ENCODE measurements at places on chromosomes 7 and 10.

GRCh38 chr7:35975851-35976454, 175.1 kb downstream of the SEPTIN7 start:
- no peak for DNase-seq

DNA sequence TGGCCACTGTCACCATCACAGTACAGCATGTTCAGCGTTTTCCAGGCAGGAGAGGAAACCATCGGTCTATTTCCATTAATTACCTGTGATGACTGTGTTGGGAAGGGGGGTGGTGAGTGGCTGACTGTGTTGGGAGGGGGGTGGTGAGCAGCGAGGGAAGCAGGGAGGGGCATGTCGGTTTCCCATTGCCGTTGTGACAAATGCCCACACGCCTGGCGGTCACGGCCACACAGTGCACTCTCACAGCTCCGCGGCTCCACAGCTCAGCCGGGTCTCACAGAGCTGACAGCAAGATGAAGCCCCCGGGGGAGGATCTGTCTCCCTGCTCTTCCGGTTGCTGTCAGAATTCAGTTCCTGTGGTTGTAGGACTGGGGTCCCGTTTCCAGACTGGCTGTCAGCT, 39.0 kb downstream of the AP5Z1 start:
- no peak for DNase-seq

DNA sequence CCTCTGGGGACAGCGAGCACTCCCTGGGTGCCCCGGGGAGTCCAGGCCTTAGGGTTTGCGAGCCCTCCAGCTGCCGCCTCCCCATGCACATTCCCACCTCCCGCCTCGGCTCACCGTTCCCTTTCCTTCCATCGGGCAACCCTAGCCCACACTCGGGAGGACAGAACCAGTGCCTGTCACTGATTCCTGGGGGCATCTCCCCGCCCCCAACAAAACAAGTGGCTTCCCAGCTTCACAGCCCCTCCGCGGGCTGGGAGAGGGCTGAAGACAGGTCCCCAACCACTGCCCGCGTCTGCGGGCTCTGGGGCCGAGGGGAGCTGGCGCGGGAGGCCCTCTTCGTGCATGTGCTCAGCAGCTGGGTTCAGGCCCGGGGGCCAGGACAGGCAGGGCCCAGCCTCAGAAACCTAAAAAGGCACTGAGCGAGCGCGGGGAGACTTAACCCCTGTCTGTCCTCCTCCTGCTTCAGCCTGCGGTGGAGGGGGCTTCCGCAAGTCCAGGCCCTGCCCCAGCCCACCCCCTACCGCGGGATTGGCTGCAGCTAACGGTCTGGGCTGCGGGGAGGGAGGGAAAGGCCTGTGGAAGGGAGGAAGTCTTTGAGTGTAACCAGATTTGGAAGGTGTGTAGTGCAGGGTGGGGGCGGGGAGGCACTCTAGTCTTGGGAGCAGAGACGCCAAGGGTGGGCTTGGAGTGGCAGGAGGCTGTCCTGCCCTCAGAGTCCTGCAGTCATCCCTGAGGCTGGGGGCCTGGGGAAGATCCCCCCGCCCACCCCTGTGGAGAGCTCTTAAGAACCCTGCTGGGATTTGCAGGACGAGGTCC, 1.2 kb downstream of the FLNC start:
- peak; percentile 30 for DNase-seq

GRCh38 chr7:83827036-83827435, 178.1 kb upstream of the SEMA3E start:
- DNase-seq = no peak

DNA sequence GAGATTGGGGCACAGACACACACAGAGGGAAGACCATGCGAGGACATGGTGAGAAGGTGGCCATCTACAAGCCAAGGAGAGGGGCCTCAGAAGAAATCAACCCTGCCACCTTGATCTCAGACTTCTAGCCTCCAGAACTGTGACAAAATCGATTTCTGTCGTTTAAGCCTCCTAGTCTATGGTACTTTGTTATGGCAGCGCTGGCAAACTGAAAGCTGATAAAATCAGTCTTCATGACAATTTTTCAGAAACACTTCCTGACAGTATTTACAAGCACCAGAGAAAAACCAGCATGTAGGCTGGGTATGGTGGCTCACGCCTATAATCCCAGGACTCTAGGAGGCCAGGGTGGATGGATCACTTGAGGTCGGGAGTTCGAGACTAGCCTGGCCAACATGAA, 4.2 kb downstream of the PARP12 start:
- DNase-seq = no peak

- no peak for DNase-seq
Observed at GRCh38 chr10:60384011-60384410, 5.7 kb downstream of the ANK3 start.

DNA sequence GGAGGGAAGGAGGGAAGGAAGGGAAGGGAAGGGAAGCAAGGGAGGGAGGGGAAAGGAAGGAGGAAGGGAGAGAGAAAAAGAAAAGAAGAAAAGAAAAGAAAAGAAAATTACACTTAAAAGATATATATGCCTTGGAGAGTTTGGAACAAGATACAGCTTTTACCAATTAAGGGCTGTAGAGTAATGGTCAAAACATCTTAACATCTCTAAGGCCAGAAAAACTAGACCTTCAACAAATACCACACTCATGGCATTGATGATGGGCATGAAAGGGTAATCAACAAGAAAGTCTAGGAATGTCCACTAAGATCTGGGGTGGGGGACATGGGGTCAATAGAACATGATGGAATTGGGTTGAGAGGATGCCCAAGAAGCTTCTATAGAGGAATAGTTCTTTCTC, 74.5 kb downstream of the CREB3L2 start:
- no peak for DNase-seq

DNA sequence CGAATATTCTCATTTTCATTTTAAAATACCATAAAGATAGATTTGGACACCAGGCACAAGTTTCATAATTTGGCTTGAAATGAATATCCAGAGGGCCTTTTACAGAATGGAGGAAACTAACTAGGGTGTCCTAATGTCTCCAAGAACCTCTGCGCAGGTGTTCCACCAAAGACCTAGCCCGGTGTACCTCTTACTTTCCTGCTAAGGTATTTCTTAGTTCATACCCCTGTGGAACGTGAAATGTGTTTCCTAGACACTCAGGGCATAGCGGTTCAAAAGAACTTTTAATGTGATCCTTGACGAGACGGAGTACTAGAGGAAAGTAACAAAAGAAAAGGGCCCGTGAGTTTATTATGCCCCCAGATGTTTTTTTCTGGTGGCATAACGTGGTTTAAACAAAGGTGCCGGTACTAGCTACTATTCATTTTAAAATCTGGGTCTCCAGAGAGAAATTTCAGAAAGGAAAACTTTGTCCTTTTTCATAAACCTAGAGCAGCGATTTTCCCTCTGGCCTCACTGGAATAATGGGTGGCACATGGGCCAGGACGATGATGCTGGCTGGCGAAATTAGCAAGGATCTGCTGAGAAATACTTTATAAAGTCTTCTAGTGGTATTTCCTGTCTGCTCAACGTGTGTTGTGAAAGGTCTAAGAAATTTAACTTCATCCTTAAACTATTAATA, 1.4 kb downstream of the APBB1IP start:
- DNase-seq = no peak

DNA sequence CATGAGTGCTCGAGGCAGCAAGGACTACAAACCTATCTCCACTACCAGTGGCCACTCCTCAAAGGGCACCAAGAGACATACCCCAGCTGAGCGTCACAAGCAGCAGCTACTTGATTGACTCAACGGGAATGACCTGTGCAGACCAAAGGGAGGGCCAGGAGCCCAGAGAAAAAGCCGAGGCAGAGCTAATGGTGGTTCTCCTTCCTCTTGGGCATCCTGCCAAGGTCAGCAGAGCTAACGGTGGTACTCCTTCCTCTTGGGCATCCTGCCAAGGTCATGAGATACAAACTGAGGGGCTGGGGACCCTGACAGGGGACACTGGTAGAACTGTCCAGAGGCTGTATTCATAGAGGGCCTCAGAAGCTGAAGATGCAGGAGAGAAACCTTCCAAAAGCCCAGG, 60.4 kb downstream of the FAM53B start:
- peak; percentile 24 for DNase-seq

GRCh38 chr10:126576336-126576735, 94.2 kb downstream of the C10orf90 start:
- DNase-seq = no peak

DNA sequence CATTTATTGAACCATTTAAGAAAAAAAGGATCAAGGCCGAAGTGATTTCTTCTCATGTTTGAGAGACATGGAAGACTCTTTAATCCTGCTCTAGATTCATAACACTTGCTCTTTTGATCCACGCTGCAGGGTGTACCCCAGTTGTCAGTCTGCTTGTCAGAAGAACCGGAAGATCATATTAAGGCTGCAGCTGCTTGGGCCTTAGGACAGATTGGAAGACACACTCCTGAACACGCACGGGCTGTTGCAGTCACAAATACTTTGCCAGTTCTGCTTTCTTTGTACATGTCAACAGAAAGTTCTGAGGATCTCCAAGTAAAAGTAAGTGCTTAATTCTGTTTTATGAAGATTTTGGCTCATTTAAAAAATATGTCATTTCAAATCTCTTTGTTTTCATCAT, 46.3 kb downstream of the SPAG6 start:
- DNase-seq = no peak

- no peak for DNase-seq
Observed at GRCh38 chr7:91609525-91609924, 271.0 kb downstream of the MTERF1 start.

DNA sequence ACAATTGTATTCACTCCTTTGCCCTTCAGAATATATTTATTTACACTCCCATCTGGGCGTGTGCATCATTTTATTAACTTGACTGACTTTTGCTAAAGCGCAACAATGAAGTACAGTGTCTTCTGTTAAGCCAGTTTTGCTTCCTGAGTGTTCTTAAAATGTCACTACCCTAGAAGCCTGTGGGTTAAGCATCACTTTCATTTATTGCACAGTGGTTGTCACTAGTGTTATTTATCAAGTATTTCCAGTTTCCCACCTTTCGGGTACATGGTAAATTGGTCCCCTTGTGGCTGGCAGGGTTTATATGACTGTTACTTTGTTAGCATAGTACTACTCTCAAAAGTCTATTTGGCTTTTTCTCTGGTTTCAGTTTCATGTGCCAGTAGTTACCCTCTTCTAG, 3.3 kb downstream of the HILPDA start:
- DNase-seq = no peak

DNA sequence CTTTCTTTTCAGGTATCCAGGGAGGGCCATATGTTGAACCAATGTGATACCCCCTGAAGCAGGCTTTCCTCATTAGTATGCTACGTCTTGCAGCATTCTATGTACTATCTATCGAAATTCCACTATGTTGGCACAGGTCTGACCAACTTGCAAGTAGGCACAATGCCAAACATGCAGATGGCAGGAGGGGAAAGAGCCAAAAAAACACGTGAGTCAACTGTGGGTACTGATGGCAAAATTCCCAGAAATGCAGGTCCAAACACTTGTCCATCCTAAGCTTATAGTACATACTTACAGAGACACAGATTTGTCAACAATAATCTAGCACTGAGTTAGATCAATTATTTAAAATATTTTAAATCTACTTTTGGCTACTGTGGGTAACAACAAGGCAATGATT, 394.9 kb downstream of the DGKB start:
- DNase-seq = no peak

- no peak for DNase-seq
Observed at GRCh38 chr7:55514546-55515265, 57.6 kb downstream of the VOPP1 start.

DNA sequence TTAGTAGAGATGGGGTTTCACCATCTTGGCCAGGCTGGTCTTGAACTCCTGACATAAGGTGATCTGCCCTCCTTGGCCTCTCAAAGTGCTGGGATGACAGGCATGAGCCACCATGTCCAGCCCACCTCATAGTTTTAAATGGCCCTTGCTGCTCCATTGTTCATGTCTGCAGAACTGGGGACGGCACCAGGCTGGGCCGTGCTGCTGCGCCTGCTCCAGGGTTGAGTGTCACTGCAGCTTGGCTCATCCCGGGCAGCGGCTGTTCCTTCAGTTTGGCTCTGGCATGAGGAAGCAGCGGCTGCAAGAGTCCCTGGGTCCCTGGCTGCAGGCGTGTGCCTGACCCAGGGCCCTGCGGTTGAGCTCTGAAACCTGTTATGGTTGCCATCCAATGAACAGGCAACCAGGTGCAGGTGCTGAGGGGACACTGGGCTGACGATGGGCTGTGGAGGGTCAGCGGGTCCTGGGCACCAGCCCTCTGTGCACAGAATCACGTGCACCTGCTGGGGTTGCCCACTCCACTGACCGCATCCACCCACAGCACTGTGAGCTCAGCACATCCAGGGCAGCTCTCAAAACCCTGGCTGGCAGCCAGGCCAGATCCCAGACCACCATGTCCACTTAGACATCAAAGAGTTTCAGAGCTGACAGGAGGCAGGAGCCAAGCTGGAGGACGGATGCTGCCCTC, 70.2 kb upstream of the PPP2R2D start:
- DNase-seq = no peak

- peak; percentile 88 for DNase-seq
Observed at GRCh38 chr7:81791568-81792518, 22.0 kb upstream of the HGF start.

GRCh38 chr7:150748376-150748775, 11.2 kb downstream of the GIMAP5 start:
- DNase-seq = no peak

DNA sequence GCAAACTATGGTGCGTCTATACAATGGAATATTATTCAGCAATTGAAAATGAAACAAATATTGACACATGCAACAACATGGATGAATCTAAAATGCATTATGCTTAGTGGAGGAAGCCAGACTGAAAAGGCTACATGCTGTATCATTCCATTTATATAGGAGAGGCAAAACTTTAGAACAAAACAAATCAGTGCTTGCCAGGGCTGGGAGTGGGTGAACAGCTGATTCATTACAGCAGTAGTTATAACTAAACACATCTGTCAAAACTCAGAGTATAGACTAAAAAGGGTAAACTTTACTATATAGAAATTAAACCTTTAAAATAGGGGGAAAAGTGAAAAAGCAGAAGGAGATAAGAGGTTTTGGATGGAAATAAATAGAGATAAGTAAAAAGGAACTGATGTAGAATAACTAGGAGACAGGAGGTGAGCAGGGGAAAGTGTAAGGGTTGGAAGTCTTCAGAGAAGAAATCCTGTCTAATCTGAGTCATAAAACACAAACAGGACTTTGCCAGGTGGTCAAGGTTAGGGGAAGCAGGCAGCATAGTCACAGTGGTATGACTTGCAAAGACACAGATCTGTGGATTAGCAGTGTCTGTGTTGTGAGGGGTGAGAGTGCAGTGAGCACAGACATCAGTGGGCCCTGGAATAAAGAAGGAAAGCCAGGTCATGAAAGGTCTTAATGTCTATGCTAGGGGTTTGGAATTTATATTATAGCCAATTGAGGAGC, 349.8 kb downstream of the PHTF2 start:
- DNase-seq = no peak
